CD14-positive monocyte (primary cell): ENCODE measurements at places on chromosomes 7 and 10.

DNA sequence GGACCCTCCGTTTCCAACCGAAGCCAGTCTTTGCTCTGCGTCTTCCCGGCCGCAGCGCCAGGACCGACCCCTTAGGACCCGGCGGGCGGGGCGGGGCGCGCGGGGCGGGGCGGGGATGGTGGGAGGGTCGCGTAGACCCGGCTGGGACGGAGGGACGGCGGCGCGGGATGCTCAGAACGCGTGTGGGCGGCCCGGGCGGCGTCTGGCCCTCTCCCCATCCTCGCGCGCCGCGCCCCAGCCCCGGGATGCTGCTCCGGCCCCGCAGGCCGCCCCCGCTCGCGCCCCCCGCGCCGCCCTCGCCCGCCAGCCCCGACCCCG is at the start of gene UTF1:
TSS of gene UTF1 (plus strand) at position 174 of the 318 bp plus-strand sequence. CDS start at position 246, 72 bp downstream.
- DNase-seq = no peak

DNA sequence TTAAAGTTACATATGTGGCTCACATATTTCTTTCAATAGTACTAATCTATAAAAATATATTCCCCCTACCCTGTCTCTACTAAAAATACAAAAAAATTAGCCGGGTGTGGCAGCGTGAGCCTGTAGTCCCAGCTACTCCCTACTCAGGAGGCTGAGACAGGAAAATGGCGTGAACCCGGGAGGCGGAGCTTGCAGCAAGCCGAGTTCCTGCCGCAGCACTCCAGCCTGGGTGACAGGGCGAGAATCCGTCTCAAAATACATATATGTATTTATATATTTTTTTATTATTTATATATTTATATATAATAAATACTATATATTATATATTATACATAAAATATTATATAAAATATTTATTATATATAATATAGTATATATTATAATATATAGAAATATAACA is 69.7 kb upstream of the GRM3 start:
- DNase-seq = no peak

DNA sequence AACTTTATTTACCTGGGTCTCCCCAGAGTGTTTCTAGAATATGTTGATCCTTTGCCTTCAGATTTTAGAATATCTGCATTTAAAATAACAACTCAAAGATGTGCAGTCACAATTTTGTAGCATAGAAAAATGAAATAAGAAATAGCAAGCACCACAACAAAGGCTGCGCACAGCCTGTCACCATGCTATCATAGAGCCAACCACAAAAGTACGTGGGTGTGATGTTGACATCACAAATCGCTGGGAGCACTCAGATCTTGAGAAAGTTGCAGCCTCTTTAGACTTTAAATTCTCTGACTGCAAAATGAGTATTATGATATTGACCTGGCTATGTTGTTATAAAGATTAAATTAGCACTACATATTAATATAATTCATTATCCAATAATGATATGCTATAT is 177.9 kb downstream of the TNS3 start:
- no peak for DNase-seq

GRCh38 chr7:45102785-45103712 is 8.4 kb downstream of the TBRG4 start:
- DNase-seq = no peak

DNA sequence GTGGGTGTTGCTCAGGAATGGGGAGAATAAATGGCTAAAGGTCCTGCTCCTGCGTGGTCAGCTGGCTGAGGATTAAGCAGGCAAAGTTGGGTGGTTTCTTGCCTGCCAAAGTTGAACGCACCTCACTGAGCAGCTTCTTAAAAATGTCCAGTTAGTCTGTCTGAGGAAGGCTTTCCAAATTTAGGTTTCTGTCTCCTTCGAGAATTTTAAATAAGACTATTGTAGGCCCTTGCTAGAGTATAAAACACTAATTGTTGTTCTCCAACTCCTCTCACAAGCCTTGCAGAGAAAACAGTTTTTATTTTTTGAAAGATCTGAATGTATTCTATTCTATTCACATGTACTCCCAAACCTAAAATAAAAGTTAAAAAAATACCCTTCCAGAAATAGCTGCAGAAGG is 122.0 kb upstream of the LAMB4 start:
- no peak for DNase-seq

DNA sequence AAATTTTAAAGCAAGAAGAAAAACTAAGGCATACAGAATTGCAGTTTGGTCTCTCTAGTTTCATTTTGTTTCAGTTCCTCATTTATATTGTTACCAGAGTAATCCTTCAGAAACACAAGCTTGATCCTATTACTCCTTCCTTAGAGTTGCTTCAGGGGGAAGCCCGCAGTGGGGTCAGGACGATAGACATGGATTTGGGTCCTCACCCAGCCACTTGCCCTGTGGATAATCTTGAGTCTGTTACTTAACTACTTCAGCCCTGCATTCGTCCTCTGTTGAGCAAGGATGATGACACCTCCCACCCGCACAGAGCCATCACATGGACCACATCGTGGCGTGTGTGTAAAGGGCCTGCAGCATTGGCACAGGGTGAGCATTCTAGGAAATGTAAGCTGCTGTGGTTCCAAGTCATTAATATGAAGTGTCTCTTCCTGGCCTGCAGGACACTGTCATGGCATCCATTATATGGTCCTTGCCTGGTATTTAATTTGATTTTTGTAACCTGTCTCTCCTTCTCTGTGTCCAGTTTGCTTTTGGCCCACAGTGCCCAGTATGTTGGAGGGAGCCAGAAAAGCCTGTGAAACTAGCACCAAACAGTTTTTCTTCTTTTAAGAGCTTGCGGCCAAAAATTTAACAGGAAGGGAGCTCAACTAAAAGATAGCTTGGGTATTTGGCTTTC is 111.2 kb downstream of the EEPD1 start:
- peak; percentile 88 for DNase-seq
